ENCODE measurements at places on chromosomes 3 and 15.

GRCh38 chr3:99957151-99957796 is 139.6 kb downstream of the CMSS1 start:
- no peak for DNase-seq

GRCh38 chr3:176992978-176993377 is 204.3 kb downstream of the TBL1XR1 start:
- no peak for DNase-seq

DNA sequence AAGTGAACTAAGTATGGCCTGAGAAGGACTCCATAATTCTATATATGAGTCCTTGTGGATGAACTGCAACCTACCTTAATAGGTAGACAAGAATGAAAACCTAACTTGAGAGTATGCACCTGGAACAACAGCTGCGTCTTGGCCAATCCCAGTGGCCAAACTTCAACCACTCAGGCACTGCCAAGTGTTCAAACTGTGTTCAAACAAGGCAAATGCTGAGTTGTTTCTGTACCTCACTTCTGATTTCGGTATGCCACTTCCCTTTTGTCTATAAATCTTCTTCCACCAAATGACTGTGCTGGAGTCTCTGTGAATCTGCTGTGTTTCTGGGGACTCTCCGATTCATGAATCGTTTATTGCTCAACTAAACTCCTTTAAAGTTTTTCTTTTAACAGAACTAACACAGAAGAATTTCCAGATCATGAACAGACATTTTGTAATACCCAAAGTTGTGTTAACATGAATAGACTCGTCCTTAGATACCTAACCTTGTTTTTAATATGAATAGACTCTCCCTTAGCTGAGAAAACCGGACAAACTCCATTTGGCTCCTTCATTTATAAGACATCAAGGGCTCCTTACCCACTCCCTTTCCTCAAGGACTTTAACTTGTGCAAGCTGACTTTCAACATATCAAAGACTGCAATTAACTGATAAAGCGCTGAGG is 4.1 kb downstream of the ZNF717 start:
- no peak for DNase-seq

DNA sequence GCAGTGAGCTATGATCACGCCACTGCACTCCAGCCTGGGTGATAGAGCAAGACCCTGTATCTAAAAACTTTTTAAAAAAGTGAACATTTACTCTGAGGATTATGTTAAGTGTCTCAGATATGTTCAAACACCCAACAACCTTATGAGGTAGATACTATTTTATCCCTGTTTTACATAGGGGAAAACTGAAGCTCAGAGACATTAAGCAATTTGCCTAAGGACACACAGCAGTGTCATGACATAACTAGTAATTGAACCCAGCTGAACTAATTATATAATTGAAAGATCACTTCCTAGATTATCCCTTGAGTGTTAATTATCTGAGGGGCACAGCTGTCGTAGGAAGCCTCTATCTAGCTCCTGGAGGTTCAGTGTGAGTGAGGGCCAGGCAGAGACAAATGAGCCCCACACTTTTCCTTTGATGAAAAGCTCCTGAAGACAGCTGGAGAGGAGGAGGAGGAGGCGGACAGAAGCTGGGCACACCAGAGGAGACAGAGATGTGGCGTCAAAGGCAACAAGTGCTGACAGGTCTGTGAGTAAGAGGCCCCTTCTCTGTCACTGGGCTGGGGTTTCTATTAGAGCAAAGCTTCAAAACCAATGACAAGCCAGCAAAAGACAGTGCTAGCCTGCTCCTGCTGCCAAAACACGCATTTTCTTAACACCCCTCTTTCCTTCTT is 20.5 kb downstream of the TRH start:
- DNase-seq = no peak

GRCh38 chr3:9416139-9416780 is 18.8 kb downstream of the SETD5 start:
- no peak for DNase-seq

DNA sequence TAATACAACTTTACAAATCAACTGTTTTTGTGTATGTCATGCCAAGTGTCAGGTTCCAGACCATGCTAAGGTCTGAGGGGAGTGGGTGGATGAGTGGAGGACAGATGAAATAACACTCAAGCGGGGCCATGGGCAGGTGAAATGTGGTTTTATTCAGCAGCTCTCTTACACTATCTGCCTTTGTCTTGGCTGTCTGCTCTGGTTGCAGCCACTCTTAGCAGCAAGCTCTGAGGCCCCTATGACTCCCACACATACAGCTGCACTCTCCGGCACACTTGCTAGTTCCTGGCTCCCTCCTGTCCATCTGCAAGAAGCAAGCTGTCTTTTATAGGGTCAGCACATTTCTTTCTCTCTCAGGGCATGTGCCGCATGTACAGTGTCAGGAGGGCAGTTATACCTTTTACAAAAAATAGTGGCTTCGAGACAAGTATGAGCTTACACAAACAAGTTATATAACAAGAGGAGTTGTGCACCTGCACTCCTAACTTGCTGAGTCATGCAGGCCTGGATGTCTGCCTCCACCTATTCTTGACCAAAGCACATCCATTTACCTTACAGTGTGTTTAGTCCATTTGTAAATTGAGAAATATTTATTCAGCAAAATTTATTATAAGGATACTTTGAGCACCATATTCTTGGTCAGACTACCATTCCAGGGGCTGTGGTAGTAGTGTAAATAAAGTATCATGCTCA is 683.7 kb upstream of the CBLB start:
- DNase-seq = no peak

- DNase-seq = peak; percentile 87
Measured at GRCh38 chr3:151346292-151346691, 16.9 kb upstream of the P2RY13 start.
